ENCODE measurements at places on chromosomes 6 and 20. TPM values are rescaled to one million over a fixed set of nuclear protein-coding genes. Genes with fewer than 3 reads are reported as not detected.

Gene C20orf202
- not detected for total RNA-seq

Gene IBTK
- total RNA-seq, result 28.9 TPM

Gene CDSN
- not detected for total RNA-seq

Gene DLL1
- 1.7 TPM for total RNA-seq

Gene RIMS4
- not detected for total RNA-seq

Gene HMGA1
- 77.5 TPM for total RNA-seq

Gene HAO1
- not detected for total RNA-seq

Gene RPRD1B
- 43.8 TPM for total RNA-seq

Gene ADAM33
- not detected for total RNA-seq

Gene HTR1B
- total RNA-seq, result not detected

Gene POLR3F
- total RNA-seq, result 9.1 TPM

Gene CNR1
- not detected for total RNA-seq

Gene FAM209B
- 2.2 TPM for total RNA-seq

Gene CCN5
- total RNA-seq, result not detected

Gene PSORS1C2
- not detected for total RNA-seq

Gene NDUFAF5
- 23.6 TPM for total RNA-seq

Gene C2
- total RNA-seq, result 3.2 TPM

Gene SLC22A7
- total RNA-seq, result not detected

Gene SIRPB2
- not detected for total RNA-seq

Gene ZSCAN23
- total RNA-seq, result 1.7 TPM

Gene IL17F
- not detected for total RNA-seq

Gene METTL24
- total RNA-seq, result 0.29 TPM

Gene THBS2
- not detected for total RNA-seq

Gene WFDC10B
- not detected for total RNA-seq

Gene SAMD10
- total RNA-seq, result 7.5 TPM

Gene STX11
- total RNA-seq, result 6.2 TPM

Gene NFATC2
- total RNA-seq, result 71.6 TPM

Gene ARG1
- not detected for total RNA-seq

Gene KCNQ5
- 3.4 TPM for total RNA-seq
